ENCODE measurements at places on chromosomes 13 and 19. TPM values are rescaled to one million over a fixed set of nuclear protein-coding genes. Genes with fewer than 3 reads are reported as not detected.

The LILRA6 gene
- total RNA-seq: not detected

The PDX1 gene
- 1.3 TPM for total RNA-seq

The PSPN gene
- total RNA-seq: 2.4 TPM

The SHANK1 gene
- total RNA-seq: 2.3 TPM

The FFAR3 gene
- total RNA-seq: 1.6 TPM

The ATP4A gene
- 5.0 TPM for total RNA-seq

The RFPL4A gene
- total RNA-seq: not detected

The ZFR2 gene
- total RNA-seq: 0.36 TPM

The FCER2 gene
- total RNA-seq: not detected

The KLF12 gene
- total RNA-seq: 12.3 TPM

- no peak for DNase-seq
These were observed 20.8 kb upstream of the POU2F2 start for GRCh38 chr19:42152910-42153671.

DNA sequence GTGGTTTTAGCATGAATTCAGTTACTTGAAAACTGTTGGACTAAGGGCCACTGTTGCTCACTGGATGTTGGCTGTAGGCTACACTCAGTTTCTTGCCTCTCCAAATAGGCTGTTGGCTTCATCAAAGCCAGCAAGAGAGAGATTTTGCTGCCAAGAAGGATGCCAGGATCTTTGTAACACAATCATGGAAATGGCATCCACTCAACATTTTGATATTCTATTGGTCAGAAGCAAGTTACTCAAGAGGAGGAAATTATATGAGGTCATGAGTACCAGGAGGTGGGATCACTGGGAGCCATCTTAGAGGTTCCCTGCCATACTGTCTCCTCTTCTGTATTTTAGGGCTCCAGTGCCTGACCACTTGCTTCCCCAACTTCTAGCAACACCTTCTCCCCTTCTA lies 30.6 kb downstream of the SYDE1 start:
- no peak for DNase-seq

DNA sequence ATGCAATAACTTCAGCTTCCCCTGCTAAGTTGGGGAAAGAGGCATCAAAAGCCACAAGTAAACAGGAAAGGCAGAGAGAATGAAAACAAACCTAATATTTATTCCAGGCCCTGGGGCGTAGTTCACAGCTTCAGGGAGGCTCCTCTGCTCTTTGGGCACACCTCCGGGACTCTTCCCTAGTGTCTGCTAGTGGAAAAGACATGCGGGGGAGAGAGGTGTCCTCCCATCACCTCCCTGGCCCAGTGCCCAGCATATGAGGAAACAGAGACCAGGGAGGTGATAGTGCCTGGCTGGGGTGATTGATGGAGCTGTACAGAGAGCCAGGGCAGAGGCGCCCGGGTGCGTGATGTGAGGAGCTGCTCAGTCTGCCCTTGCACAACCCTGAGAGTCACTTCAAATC lies 71.0 kb downstream of the RASL11A start:
- DNase-seq: no peak

DNA sequence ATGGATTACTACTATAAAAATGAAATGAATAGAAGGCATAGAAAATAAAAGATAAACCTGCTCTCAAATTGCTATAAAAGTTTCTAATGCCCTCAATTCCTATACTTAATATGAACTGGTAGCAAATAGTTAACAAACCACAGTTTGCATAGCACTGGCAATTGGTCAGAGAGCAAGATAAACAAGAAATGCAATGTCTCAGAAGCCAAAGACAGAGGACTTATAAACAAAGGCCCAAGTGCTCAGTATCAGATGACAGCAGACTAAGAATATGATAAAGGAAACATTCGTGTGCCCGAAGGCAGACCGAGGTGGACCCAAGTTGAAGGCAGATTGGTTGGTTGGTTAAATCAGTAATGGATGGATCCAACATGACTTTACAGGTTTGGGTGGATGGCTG lies 50.6 kb downstream of the IPO5 start:
- DNase-seq: no peak

DNA sequence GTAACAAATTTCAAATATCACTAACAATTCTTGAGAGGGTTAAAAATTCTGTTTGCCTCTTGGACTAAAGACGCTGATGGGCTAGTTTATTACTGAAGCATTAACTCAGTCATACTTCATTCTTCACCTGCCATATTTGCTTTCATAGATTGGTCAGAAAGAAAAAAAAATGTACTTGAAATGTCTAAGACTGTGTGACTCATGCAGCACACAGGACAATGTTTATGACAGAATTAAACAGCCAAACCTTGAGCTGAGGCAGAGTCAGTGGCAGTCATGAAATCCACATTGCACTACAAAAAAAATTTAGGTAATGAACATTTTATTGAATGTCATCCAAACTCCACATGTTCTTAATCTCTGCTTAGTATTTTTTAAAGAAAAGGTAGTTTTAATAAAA lies 135.6 kb downstream of the PRR20E start:
- peak; percentile 27 for DNase-seq

- no peak for DNase-seq
These were observed 370.3 kb downstream of the ZNF536 start for GRCh38 chr19:30742406-30742938.

DNA sequence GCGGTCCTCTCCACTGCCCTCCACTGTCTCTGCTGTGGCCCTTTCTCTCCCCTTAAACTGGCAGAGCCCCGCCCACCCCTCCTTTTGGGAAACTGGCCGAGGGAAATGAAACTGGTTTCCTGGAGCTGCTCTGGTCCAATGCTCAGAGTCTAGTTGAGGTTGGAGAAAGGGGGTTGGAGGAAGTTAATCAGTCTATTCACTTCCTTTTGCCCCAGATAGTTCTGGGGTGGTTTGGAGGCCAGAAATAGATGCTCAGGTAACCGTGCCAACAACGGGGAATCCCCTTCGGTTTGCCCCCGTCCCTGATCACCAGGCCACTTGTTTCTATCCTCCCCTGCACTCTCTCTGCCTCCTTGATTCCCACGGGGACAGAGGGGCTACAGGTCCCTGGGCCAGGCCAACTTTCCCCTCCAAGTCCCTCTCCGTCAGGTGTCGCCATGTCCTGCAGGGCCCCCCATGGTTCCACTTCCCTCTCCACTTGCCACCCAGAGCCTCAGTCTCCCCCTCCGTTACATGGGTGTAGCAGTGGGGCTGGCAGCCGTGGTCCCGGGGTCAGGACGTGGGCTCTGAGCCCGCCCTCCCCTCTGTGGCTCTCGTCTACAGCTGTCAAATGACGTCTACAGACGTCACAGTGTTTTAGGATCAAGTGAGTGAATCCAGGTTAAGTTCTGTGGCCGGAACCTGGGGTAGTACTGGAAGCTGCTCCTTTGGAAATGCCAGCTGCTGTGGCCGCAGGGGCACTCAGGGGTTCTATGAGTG lies at the start of gene IL4I1:
IL4I1 (minus strand) TSS at position 25 of the 759 bp plus-strand sequence. CDS start 727 bp downstream, outside the sequence.
- no peak for DNase-seq

- peak; percentile 92 for DNase-seq
These were observed at the start of gene ZNF625 for GRCh38 chr19:12156223-12157058. TSS of gene ZNF625 (minus strand) at chr19:12156734. CDS start at chr19:12156558, 176 bp downstream.

DNA sequence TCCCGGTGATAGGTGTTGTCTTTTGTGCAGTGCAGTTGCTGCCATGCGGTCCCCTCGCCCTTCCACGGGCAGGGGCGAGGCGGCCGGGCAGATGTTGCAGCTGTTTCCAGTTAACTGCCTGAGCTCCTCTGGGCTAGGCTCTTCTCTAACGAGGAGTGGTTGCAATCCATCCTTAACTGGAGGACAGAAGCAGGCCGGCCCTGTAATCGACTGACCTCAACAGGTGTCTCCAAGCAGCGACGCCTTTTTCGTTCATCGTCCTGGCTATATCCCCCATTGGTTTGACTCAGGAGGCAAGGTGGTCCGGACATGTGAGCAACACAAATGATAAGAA lies 1.9 kb upstream of the TSC22D1 start:
- no peak for DNase-seq

- no peak for DNase-seq
These were observed 2.3 kb downstream of the U2AF2 start for GRCh38 chr19:55656988-55657747.

- DNase-seq: no peak
These were observed 11.4 kb downstream of the NFIX start for GRCh38 chr19:13006431-13007281.

- no peak for DNase-seq
These were observed 213.5 kb upstream of the IRS2 start for GRCh38 chr13:109999659-110000533.

DNA sequence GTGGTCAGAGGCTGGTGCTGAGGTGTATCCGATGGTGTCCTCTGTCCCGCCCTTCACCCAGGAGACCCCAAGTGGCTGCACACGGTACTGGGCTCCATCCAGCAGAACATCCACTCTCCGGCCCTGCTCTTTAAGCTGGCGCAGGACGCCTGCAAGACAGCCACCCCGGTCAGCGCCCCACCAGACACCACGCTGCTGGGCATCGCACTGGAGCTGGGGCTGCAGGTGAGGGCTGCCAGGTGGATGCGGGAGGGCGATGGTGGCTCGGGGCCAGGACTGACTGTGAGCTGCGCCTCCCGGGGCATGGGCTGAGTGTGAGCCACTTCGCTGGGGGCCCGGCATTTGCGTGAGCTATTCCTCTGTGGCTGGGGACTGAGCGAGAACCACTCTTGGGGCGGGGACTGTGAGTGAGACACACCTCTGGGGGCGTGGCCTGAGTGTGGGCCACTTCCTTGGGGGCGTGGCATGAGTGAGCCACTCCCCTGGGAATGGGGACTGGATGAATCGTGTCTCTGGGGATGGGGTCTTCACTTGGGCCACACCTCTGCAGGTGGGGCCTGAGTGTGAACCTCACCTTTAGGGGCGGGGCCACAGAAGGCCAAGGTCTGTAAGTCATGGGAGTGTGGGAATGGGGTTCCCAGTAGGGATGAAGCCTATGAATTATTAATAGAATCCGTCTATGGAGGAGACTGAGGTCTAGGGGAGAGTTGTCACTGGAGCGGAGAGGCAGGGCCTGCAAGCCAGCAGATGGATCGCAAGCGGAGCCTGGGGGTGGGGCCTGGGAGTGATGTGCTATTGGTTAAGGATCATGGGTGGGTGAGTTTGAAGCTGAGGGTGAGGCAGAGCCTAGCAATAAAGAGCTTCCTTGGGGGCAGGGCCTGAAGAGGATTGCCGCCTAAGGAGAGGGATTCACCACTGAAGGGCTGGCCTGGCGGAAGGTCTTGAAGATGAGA lies 30.5 kb downstream of the ZSWIM4 start:
- DNase-seq: peak; percentile 38

DNA sequence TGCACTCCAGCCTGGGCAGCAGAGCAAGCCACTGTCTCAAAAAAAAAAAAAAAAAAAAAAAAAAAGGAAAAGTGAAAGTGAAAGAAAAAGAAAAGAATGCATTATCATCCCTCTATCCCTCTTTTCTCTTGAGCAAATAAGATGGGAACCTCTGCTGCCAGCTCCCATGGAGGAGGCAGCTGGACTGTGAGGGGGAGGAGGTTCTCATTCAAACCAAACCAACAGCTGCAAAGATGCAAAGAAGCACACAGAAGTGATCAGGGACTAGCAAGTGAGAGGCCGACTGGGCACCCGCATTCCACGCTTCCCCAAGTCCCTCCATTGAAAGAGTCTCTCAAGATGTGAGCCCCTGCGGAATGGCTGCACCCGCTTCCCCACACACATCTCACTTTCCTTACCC lies 63.5 kb downstream of the TSHZ3 start:
- no peak for DNase-seq

DNA sequence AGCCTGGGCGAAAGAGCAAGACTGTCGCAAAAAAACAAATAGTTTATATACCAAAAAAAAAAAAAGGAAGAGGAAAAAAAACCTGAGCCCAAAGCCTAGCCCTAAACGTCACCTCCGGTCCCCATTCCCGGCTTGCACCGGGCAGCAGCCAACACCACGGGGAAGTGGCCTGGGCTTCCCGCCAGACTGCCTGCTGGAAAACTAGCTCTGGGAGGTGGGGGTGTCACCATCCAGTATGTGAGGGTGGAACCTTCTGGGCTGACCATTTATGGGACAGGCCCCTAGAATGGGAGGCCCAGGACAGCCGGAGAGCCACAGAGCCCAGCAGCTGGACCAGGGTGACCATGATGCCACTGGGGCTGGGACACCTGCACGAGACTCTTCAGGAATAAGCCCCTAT lies 37.3 kb downstream of the IL12RB1 start:
- DNase-seq: no peak

- DNase-seq: no peak
These were observed 1828.8 kb downstream of the PCDH9 start for GRCh38 chr13:65401315-65401714.

- DNase-seq: no peak
These were observed 29.1 kb downstream of the CEBPA start for GRCh38 chr19:33273065-33273736.

DNA sequence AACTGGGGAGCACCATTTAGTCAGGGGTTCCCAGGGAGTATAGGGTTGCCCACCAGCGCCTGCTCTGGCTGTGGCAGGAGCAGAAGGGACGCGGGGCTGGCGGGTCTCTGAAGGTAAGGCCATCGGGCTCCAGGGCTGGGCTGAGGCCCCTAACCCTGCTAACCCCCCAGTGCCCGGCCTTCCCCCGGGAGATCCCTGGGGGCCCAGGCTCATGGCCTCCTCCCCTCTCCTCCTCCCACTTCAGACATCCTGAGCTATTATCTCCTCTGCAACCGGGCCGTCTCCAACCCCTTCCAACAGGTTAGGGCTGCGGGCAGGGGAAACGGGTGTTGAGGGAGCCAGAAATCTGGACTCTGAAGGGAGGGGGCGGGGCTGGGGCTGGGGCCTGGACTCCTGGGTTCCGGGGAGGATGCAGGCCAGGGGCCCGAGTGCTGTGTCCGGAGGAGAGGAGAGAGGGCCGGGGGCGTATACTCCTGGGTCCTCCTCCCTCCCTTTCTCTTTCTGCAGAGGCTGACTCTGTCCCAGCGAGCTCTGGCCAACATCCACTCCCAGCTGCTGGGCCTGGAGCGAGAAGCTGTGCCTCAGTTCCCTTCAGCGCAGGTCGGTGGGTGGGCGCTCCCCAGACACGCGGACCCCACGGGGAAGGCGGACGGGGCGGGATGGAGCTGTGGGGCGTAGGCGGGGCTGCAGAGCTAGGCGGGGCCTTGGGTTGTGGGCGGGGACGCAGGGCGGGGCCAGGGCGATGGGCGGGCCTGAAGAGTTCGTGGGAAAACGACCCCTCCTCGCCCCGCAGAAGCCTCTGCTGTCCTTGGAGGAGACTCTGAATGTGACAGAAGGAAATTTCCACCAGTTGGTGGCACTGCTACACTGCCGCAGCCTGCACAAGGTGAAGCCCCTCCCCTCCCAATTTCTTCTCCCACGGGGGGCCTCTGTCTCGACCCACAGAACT lies 15.3 kb downstream of the TTYH1 start:
- peak; percentile 77 for DNase-seq

DNA sequence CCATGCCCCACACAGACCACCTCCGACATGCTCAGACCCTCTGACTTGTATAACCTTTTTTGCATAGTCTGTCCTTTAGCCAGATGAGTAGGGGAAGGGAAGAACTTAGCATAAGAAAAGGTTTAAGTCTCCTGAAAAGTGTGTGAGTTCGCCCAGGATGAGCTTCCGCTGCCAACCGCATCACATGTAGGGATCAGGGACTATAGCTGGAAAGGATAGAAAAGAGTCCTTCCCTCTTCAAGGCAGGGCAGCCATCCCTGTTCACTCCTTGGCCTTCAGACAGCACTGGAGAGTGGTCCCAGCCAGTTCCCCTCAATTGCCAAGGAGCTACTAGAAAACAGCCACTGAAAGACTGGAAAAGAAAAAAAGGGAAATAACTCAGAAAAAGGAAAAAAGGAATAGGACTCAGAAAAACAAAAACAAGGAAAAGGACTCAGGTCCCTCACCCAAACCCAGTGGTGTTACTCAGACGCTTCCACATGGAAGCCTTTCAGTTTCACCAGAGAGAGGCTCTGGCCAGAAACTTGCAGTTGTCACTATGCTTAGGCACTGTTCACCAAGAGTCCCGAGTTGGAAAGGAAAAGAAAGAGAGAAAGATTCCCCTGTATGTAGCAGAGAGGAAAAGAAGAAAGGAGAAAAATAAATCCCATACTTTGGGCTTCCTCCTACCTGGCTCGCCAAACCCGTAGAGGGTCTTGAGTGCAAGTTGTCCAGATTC lies 5.6 kb upstream of the TM9SF2 start:
- DNase-seq: no peak
